ENCODE measurements at places on chromosomes 6 and 20.

GRCh38 chr6:141521440-141521839, 611.3 kb upstream of the GJE1 start:
- no peak for DNase-seq

DNA sequence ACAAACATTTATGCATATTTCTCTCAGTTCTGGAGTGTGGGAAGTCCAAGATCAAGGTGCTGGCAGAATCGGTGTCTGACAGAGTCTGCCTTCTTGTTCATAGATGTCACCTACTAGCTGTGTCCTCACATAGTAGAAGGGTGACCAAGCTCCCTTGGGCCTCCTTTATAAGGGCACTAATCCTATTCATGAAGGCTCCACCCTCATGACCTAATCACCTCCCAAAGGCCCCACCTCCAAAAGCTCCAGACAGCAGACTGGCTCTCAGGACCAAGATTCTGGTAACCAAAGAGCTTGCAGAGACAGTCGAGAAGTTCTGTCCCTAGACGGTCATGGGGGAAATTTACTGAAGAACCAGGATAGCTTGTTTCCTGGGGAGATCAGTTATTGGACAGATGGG, 139.1 kb downstream of the COL9A1 start:
- DNase-seq = no peak

DNA sequence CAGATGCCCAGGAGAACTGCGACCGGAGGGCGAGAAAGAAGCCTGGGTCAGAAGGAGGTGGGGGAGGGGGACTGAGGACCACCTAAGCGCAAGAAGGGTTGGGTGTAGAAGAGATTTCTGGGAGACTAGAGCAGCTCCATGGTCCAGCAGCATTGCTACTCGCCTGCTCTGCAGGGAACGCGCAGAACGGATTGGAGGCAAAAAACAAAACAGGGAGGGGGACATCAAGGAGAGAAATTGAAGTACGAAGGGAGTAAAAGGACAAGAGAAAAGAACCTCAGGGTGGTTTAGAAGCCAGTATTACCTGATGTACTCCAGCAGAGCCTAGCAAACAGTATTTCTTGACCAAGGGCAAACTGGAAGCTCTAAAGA, 537 bp upstream of the GABBR1 start:
- DNase-seq = no peak

GRCh38 chr6:97497713-97498331, 214.8 kb upstream of the MMS22L start:
- peak; percentile 71 for DNase-seq

GRCh38 chr20:47664068-47664437, 121.2 kb downstream of the SULF2 start:
- no peak for DNase-seq

DNA sequence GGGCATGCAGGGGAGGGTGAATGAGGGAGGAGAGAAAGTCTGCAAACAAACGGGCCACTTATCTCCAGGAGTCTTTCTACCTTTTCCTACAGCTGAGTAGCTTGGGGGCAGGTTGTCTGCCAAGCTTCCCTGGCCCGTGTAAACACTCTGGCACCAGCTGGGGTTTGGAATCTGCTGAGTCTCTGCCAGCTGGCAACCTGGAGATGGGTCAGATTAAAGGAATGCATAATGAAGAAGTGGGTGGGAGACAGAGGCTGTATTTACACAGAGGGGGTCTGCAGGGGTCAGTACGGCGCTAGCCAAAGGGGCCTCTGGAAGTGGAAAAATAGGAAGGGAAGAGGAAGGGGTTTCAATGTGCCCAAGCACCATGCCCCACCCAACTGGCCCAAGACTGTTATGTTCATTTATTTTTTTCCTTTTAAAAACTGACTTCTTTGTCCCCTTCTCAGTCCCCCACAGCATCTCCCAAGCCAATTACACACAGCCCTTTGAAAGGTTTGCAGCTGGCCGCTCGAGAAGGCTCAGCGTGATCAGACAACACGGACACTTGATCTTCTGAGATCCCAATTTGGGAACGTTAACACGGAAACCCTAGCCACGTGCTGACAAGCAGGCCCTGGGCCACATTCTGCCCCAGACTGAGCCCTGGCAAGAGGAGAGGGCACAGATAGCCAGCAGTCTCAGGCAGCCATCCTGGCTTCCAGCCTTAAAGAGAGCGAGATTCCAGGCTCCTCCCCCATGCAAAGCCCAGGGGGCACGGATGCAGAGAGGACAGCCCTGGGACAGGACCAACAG, 25.2 kb downstream of the TRAM2 start:
- DNase-seq = no peak

- no peak for DNase-seq
Observed at GRCh38 chr6:22451962-22452361, 117.4 kb upstream of the HDGFL1 start.
